Stimulated activated CD8-positive, alpha-beta memory T cell treated with anti-CD3 and anti-CD28 coated beads, Interleukin-4, amount 100 ng/mL, for 1 hour (primary cell): ENCODE measurements at places on chromosomes 7 and 10.

DNA sequence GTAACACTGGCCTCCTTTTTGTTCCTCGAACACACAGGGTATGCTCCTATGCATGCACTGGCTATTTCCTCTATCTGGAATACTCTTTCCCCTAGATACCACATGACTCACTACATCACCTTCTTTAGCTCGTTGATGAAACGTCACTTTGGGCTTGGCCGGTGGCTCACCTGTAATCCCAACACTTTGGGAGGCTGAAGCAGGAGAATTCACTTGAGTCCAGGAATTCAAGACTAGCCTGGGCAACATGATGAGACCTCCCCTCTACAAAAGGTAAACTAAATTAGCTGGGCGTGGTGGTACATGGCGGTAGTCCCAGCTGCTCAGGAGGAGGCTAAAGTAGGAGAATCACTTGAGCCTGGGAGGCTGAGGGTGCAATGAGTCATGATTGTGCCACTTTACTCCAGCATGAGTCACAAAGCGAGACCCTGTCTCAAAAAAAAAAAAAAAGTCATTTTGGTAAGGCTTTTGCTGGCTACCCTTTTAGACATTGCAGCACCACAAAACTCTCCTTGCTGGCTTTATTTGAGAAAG, 14.5 kb downstream of the ANKIB1 start:
- DNase-seq = no peak

GRCh38 chr7:139791316-139791715, 13.5 kb upstream of the HIPK2 start:
- DNase-seq = no peak

GRCh38 chr10:43922335-43923280, 273.9 kb upstream of the ZNF32 start:
- DNase-seq = no peak

- no peak for DNase-seq
These were observed 84.6 kb downstream of the KAT6B start for GRCh38 chr10:74910976-74911350.

GRCh38 chr10:98256692-98257091, 11.3 kb downstream of the LOXL4 start:
- no peak for DNase-seq

- peak; percentile 43 for DNase-seq
These were observed 17.9 kb upstream of the TMEM225B start for GRCh38 chr7:99579956-99580777.

DNA sequence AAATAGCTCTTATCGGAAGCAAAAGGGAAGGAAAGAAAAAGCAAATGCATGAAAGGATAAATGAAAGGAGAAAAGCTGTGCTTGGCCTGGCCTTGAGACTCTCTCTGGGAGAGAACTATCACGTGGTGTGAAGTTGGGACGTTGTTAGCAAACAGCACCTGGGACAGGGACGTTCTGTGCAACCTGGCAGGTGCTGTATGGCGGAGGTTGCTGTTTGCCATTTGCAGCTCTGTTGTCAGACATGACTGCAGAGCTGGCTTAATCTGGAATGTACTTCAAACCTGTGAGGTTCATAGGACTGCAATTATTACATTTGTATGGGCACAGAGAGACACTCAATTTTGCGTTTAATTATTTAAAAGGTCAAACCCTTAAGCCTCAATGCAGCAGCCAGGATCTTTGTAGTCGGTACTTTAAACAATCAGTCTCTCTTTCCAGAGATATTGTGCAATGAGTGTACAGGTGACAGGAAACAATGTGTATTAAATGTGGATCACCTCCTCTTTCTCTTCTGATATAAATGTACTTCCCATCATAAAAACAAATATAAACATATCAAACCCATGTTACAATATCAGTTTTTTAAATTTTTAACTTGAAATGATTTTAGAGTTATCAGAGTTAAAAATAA, 800.5 kb upstream of the KCND2 start:
- no peak for DNase-seq

GRCh38 chr7:138868711-138869110, 70.7 kb upstream of the ATP6V0A4 start:
- no peak for DNase-seq

DNA sequence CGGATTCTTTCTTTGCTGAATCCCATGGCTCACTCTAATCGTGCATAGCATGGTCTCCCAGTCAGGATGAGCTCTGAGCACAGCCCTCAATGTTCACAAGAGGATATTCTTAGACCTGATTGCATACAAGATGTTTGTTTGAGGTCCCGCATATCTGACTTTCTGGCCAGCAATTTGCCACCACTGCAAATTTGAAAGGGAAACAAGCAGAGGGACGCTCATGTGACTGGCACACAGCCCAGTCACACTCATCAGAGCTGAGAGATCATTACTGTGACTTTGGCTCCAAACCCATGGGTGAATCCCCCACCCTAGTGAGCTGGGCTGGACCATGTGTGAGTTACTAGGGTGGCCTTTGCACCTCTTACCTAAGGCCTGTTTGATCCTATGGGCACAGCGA, 9.9 kb downstream of the TAS2R41 start:
- no peak for DNase-seq

- DNase-seq = no peak
These were observed 247.9 kb upstream of the PCDH15 start for GRCh38 chr10:55048830-55049498.

- no peak for DNase-seq
These were observed 798 bp upstream of the MACROH2A2 start for GRCh38 chr10:70051848-70052247.

GRCh38 chr10:27601946-27602538, 97.9 kb downstream of the RAB18 start:
- no peak for DNase-seq

DNA sequence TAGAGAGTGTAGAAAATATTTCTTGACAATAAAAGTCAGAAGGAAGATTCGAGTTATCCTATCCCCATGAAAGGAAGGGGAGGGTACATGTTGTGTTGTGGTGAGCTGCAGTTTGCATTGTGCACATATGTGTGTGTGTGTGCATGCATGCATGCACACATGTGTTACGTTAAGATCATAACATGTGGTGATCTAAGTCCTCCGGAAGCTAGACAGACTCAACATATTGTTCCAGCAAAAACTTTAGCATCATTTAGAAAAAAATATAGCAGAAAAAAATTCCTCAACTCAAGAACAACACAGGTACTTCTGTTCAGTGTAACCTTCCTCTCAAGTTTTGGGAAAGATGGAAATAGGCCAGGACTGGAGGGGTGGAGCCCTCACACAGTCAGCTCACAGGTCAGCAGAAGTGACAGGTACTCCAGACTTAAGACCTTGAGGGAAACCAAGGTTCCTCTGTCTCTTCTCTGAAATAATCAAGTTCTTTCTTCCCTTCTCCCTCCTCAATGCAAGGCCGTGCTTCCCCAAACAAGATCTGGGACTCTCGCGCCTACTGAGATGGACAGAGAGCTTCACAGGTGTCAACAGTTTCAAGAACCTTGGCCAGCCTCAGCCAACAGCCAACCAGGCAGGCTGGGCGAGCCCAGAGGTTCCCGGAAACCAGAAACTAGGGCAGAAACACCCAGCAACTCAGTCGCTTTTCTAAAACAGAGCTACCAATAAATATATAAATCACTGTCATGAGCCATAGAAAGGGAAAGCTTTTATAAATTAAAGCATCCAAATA, 205.2 kb downstream of the FAM107B start:
- DNase-seq = no peak

GRCh38 chr7:29139191-29139590, 7.1 kb downstream of the CPVL start:
- DNase-seq = no peak

DNA sequence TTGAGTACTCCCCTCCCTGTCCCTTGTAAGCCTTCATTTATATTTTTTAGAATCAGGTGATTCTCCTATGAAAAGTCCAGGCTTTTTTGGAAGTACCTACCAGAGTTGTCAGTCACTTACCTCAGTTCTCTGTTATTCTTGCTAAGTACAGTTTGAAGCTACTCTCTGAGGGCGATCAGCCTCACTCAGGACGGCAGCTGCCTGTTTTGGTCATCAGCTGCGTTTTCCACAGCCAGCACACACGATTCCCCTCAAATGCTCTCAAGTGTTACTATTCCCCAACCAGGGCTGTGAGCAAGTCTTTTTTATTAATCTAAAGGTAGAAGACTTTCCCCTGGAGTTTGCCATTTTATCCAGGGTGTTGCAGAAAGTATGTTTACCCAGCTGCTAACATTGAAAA, 328.6 kb downstream of the SUGCT start:
- no peak for DNase-seq

DNA sequence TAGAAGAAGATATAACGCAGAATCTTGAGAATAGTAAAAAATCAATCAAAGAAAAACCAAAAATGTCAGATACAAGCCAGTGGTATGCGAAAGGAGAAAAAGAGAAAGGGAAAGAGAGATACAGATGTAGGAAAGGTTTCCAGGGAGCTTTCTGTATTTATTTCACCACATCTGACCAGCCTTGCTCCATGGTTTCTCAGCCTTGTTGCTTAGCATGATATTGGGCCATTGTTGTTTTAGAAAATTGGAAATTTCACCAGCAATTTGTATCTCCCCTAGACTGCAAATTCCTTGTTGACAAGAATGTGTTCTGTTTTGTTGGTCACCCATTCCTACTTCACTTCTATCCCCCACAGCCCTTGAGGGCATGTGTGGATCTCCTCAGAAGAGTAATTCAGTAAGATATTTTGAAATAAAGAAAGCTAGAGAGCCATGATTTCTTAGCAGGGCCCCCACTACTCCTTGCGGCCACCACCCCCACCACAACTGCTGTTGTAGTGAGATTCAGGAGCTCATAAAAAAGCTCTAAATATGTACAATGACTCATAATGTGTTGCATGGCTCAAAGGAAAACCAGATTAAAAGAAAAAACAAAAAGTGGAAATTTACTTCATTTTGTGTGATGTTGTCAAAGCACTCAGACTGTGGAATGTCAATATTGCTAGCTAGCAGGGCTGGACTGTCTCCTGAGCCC, 138.7 kb downstream of the CHRM2 start:
- no peak for DNase-seq

GRCh38 chr7:108452707-108453106, 3.5 kb downstream of the NRCAM start:
- DNase-seq = no peak

GRCh38 chr10:7697426-7697825, 5.7 kb upstream of the ITIH2 start:
- DNase-seq = no peak

- DNase-seq = no peak
These were observed 316.5 kb upstream of the CACNA2D1 start for GRCh38 chr7:82760074-82760473.

DNA sequence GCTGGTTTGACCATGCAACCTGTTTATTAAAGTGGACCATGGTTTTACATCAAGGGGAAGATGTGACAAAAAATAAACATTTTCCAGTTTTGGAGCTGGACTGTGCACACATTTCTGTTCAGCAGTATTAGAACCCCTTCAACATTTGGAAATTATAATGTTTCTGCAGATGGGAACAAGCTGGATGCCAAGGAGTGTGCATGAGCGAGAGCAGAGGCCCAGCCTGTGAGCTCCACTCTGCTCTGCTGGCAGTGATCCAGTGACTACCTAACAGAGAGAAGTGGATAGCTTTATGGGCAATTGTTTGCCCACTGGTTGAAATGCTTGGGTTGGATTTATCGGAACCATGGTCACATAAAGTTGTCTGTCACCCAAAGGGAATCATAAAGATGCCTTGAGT, 456.7 kb downstream of the NRG3 start:
- DNase-seq = no peak
